Right cardiac atrium (tissue), 5 donors: ENCODE measurements at places on chromosomes 5 and 9.

DNA sequence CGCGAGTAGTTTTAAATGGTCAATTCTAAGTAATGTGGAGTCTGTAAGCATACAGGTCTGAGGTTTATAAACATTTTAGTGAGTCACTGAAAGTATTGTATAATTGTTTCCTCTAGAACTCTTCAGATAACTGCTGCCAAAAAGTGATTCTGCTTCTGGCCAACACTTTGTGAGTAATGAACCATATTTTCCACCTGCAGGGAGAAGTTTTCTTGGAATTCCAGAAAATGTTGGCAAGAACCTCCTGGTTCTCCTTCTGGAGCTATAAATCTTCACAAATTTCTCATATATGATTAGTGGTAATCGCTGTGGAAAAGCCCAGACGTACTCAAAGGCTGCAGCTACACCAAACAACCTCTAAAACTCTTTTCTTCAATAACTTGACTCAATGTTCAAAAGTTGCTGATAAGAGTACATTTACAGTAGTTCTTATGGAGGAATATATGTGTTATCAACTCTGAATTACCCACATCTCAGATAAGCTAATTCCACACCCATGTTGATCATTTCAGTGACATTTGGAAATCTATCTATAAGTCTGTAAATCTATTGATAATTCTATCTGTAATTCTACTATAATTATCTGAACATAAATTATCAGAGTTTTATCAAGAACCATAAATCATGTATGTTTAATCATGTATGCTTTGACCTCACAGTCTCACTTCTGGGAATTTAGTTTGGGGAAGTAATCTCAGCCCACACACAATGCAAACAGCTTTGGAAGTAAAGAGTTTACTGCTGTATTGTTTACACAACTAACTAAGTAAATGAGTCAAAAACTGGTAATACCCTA is 74.1 kb downstream of the FNBP1 start:
- no peak for DNase-seq

DNA sequence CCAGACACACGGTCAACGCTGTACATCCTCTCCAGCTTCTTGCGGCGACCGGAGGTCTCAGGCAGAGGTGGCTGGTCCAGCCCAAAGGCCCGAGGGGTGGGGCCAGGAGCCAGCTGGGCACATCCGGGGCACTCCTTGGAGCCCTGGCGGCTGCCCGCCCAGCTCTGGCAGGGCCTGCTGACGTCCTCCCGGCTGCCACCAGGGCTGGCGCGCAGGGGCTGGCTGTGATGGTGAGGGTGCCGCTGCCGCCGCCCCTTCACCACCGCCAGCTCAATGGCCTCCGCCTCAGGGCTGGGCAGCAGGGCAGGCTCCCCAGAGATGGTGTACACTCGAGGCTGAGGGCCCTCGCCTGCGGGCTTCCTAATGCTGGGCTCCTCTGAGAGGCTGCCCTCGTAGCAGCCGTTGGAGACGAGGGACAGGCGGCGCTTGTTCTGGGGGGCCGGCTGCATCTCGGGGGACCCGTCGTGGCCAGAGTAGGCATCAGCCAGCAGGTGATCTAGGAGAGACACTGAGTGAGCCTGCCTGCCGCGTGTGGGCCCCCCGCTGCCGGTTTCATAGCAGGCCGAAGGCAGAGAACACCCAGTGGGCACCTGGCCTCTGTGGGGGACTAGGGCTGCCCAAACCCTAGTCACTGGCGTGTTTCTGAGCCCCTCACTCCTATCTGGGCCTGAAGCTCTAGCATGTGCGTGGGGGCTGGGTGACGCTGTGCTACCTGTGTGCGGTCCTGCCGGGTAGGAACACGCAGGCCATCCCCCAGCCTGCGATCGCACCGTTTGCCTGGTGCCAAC is 1.5 kb downstream of the NSMF start:
- peak; percentile 72 for DNase-seq

- DNase-seq = no peak
These were observed 9.3 kb downstream of the HMGXB3 start for GRCh38 chr5:150009671-150010387.

GRCh38 chr5:181207214-181207959 is 2.4 kb upstream of the TRIM7 start:
- peak; percentile 79 for DNase-seq

- DNase-seq = no peak
These were observed 206.9 kb downstream of the CRB2 start for GRCh38 chr9:123562844-123563346.

- no peak for DNase-seq
These were observed 813.5 kb downstream of the PTPRD start for GRCh38 chr9:9799287-9799686.

DNA sequence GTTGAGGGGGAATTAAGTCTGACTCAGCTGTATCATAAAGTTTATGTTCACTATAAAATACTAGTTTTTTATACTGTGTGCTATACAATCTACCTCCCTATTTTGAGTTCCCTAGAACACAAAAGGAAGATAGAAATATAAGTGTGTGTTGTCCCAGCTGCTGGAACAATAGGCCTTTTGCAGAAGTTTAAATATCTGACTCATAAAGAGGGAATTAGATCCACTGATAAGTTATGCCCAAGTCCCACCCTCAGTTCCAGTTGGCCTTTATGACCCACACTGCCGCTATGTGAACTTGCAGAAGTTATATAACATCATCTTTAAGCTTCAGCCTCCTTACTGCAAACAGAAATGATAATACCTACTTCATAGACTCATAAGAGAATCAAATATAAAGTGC is 88.5 kb upstream of the DAB2 start:
- DNase-seq = no peak

- DNase-seq = no peak
These were observed 188.3 kb downstream of the GNAQ start for GRCh38 chr9:77843076-77843870.

DNA sequence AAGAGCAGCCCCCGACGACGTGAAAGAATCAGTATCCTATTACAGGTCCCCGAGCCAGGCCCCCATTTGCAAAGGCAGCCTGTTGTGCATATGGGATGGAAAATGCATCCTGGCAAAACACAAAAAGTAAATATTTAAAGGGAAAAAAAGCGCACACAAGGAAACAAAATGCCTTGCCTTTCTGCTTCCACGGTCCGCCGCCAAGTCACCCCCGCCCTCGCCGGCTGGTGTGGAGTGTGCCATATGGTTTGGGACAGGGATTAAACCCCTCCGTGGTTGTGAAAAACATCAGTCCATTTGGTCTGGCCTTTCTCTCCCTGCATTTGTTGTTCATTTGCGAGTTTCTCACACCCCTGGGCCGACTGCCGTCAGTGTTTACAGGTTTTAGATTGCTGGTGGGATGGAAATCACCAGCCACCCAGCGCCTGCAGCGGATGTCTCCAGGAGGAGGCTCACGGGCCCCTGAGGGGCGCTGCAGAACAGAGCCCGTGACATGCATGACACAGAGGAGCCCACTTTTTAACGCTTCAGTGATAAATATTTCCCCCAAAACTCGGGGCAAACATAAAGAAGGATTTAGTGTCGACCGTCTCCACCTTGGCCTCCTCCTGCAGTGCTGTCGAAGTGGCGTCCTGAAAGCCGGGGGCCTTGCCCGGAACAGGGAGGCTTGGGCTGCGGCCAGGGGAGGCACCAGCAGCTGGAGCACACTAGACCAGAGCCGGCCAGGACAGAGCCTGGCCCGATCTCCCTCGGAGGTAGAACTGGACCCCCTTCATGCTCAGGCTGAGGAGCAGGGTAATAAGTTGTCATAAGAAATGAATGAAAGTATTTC is 161.5 kb downstream of the HSD17B3 start:
- no peak for DNase-seq

- DNase-seq = no peak
These were observed 66.4 kb downstream of the RETREG1 start for GRCh38 chr5:16550316-16550952.

- DNase-seq = peak; percentile 53
These were observed 560.7 kb downstream of the HTR1A start for GRCh38 chr5:63401436-63402046.

DNA sequence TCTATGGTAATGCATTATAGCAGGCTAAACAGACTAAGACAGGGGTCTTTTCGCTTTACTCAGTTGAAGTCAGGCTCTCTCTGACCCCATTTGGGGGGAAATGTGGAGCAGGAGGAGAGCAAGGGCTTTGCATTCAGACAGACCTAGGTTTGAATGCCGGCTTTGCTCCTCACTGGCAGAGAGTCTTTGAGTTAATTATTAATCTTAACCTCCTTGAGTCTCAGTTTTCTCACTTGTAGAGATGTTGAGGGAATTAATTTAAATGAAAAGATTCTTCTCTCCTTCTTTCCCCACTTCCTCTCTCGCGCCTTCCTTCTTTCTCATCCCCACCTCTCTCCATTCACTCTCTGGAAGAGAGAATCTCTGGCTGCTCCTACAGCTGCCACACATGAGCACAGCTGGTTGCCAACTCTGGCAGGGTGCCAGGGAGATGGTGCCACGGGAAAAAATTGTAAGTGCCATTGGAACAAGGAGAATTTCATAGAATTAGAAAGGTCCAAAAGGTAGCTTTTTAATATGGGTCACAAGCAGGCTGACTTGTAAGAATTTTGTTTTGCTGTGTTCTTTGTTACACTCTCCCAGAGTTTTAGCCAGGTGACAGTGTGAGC is 25.2 kb upstream of the GLRA1 start:
- DNase-seq = no peak

DNA sequence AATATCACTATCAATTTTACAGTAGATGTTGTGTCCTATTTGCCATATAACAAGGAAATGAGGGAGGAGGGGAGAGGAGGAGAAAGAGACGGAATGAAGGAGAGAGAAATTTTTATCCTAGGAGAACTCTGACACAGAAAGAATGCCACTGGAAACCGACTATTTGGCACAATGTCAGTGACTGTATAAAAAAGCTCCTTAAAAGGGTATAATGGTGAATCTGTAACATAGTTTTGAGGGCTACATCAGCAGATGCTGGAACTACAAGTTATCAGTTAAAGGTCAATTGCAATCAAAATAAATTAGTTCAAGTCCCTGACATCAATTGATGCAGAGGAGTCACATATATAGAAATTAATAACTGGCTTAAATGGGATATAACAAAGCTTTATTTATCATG is 5.7 kb downstream of the EDIL3 start:
- no peak for DNase-seq

GRCh38 chr5:39520232-39520572 is 95.4 kb upstream of the DAB2 start:
- no peak for DNase-seq

GRCh38 chr5:107512029-107512428 is 158.7 kb downstream of the EFNA5 start:
- no peak for DNase-seq

- DNase-seq = no peak
These were observed 28.6 kb upstream of the TRIM14 start for GRCh38 chr9:98147582-98147981.

GRCh38 chr5:170296935-170297588 is 515 bp downstream of the LCP2 start:
- DNase-seq = no peak

DNA sequence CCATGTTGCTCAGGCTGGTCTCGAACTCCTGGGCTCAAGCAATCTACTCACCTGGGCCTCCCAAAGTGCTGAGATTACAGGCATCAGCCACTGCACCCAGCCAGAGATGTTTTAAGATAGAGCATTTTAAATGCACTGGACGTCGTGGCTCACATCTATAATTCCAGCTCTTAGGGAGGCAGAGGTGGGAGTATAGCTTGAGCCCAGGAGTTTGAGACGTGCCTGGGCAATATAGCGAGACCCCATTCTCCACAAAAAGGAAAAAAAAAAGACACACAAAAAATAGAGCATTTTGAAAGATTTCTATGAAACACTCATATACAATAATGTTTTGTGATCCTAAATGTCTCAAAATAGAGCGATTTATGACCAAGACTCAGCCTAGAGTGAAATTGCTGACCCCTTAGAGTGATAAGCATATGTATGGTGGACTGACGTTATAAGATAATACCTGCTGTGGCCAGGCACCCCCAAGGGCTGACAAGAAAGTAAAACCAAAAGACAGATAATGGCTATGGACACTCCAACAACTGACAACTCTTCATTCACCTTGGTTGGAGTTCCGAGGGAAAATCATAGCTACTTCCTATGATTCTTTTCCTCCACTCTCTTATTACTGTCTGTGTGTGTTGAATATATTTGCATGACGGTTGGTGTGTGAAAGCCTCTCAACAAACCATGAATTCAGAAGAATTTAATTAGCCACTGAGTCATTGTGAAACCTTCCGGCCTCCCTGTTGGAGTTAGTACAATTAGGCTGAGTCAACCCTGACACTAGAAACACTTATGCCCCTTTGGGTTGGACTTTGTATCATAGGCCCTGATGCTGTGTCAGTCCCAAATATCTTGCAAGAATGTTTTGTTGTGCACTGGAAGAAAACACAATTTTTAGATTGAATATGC is 526.5 kb upstream of the NUDT12 start:
- DNase-seq = no peak
